ENCODE measurements at places on chromosomes 7 and 10.

DNA sequence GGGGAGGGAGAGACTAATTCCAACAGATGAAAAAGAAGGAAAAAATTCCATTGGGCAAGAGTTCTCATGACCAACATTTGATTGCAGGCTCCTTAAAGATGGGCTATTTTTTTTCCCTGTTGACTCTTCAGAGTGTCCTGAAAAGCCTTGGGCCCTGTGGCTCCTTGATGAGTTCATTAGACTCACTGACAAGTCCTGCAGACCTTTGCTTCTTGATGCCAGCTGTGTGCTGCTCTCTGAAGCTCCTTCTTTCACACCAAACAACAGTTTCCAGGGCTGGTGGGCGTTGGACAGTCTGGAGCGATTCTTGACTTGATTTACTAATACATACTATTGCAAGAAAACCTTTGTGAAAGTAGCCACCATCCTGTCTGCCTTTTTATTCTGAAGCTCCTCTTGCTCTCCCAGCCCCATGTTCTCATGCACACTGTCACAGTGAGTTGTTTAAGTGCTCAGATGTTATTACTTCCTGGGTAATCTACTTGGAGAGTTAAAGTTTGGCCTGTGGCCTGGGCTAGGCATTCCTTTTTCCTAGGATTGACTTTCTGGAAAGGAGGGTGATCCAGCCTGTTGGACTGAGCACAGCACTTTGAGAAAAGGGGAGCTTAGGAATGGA lies 250.3 kb downstream of the PTEN start:
- DNase-seq = no peak

DNA sequence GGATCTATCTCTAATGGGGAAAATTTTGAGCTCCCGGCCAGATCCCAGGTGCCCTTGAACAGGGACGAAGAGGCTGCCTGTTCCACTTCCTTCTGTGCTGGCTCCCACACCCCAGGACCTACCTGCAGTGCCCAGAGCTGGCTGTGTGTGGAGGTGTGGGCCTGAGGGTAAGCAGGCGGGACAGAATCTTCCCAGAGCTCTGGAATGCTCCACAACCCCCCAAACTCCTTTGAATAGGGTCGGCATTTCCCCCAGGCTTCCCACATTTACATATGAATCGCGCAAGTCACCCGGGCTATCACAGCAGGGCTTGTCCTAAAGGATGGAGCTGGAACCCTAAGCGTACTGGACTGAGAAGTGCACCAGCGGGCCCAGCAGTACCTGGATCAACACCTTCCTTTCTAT lies 95.9 kb downstream of the DNMBP start:
- no peak for DNase-seq

DNA sequence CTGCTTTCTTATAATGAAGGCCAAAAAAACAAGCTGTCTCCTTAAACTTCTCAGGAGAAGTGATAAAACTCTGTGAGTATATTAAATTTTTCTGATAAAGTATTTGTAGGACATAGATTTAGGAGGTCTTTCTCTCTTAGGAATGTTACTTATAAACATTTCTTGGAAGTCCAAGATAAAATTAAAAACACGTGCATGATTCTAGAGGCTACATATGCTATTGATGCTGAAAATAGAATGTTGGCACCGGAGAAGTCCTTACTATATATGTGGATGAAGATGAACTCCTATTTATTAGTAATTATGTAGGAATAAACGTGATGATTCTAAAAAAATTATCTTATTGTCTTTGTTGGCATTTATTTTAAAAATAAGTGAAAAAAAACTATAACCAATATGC lies 241.3 kb upstream of the LRRTM3 start:
- DNase-seq = no peak

DNA sequence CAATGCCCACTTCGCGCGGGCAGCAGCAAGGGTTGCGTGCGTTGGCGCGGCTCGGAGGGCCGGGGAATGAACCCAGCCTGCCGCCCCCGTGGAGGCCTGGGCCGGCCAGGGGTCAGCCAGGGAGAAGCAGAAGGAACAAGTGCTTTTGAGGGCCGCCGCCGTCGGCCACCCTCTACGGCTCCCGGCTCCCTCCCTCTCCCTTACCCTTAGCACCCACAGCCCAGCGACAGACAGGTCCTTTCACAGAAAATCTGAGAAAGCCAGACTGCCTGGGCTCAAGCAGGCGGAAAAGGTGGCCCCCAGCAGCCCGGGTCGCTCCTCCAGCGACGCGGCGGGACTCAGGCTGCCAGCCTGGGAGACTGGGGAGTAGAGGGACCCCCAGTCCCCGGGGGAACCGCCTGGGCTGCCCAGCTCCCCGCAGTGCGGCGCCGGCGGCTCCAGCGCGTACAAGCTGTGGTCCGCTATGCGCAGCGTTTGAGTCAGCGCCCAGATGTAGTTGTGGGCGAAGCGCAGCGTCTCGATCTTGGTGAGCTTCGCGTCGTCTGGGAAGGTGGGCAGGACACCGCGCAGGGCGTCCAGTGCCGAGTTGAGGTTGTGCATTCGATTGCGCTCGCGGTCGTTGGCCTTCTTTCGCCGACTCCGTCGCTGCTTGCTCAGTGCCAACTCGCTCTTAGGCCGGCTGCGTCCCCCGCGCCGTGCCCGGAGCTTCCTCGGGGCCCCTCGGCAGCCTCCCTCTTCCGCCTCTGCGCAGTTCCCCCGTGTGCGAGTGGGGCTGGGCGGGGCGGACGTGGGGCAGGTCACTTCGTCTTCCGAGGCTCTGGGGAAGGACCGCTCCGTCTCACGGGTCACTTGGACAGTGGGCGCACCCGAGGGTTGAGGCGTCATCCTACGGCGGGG lies 815 bp downstream of the NEUROG3 start:
- DNase-seq = no peak

- DNase-seq = peak; percentile 94
These were observed 57.8 kb upstream of the RAB18 start for GRCh38 chr10:27446091-27446918.

GRCh38 chr7:39212876-39213275 lies 235.2 kb downstream of the POU6F2 start:
- DNase-seq = no peak

- DNase-seq = no peak
These were observed 742.3 kb downstream of the TNS3 start for GRCh38 chr7:46839651-46840050.

- DNase-seq = peak; percentile 43
These were observed 14.8 kb downstream of the ADAM8 start for GRCh38 chr10:133261726-133262325.
